RPMI7951 (cell line): ENCODE measurements at places on chromosomes 11 and 22.

DNA sequence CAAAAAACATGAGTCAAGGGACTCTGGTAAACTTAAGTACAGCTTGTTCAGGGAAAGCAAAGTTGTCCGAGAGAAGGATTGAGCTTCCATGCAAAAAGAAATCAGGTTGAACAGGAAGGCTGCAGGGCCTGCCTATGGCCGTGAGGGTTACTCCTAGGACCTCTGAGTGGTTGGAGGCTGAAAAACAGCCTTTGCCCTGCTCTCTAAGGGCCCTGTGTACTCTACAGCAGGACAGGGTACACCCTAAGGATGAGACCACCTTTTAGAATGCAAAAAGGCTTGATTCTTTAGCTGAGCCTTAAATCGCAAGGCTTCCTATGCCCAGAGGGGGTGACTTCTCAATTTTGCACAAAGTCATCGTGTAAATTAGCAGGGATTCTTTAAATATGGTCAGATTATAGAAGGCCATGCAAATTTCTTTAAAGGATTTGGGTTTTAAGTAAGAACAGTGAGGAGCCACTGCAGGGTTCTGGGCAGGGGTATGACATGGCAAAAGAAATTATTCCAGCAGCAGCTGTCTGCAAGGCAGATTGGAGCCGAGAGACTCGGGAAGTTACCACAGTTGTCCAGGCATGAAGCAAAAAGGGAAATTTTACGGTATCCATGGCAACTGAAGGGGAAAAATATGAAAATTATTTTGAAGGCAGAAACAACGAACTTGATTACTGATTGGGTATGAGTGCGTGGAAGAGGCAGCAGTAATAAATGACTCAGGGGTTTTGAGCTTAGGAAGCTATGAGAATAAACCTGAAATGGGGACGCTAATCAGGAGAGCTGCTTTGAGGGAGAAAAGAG, 91.8 kb downstream of the FAM76B start:
- no peak for DNase-seq

DNA sequence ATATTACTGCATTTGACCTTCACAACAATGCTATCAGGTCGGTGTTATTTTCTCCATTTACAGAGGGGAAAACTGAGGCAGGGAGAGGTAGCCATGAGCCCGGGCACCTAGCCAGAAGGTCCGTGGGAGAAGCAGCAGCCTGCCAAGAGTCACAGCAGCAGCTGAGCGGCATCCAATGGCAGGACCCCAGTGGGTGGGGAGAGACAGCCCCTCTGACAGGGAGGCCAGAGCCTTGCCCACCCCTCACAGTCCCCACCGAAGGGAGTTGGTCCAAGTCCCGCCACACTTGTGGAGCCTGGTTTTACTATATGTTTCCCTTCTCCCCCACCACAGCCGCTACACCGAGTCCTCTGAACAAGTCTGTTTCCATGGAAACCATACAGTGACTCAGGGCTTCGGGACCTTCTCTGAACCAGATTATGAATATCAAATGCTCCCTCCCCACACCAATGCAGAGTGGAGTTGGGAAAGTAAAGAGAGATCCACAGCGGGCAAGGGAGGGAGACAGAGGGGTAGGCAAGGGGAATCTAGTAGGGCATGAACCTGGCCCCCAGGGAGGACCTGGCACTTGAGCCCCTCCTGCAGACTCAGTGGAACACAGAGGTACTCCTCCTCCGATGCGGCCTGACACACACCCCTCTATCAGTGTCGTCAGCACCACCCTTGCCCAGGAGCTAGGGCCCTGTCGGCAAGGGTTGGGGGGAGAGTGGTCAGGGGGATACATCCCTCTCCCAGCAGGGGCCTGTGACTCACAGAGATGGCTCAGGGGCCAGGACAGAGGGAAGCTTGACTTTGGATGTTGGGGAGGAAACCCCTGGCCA, 2.5 kb downstream of the CHST1 start:
- peak; percentile 83 for DNase-seq

GRCh38 chr11:76744186-76745043, 38.7 kb upstream of the TSKU start:
- DNase-seq = peak; percentile 37

- no peak for DNase-seq
Observed at GRCh38 chr22:39289533-39289932, 29.9 kb downstream of the RPL3 start.

GRCh38 chr22:47795477-47796127, 1033.2 kb downstream of the TBC1D22A start:
- no peak for DNase-seq

- no peak for DNase-seq
Observed at GRCh38 chr22:37260155-37260795, 16.2 kb upstream of the RAC2 start.

GRCh38 chr11:8067929-8068575, 13.0 kb upstream of the TUB start:
- DNase-seq = peak; percentile 21

DNA sequence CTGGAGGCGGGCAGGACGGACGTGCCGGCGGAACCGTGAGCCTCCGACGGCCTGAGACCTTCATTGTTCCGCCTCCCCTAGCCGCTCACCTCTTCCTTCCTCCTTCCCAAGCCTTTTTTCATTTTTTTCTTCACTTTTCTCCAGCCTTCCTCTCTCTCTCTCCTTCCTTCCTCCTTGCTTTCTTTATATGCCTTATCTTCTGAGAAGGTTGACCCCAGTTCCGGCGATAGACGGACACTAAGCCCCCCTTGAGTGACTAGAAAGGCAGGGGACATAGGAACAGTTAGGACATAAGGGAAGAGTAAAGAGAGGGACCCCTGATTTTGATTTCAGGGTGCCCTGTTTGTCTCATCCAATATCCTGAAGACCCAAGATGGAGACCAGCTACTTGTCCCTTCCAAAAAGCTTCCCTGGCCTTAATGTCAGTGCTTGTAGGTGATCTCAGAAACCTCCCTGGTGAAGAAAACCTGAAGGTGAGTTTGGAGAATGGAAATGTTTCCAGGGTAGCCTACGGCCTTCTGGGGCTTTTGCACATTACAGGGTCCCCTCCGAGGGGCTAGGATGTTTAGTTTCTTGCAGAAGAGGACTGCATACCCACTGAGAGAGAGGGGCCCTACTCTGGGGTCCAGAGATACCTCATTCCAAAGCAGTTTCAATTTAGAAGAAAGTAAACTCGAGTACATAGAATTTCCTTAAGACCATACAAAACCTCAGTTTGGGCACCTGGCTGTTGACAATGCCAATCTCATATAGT, 3.5 kb downstream of the ADM start:
- DNase-seq = no peak

- DNase-seq = no peak
Observed at GRCh38 chr22:26404851-26405421, 24.1 kb upstream of the ASPHD2 start.

DNA sequence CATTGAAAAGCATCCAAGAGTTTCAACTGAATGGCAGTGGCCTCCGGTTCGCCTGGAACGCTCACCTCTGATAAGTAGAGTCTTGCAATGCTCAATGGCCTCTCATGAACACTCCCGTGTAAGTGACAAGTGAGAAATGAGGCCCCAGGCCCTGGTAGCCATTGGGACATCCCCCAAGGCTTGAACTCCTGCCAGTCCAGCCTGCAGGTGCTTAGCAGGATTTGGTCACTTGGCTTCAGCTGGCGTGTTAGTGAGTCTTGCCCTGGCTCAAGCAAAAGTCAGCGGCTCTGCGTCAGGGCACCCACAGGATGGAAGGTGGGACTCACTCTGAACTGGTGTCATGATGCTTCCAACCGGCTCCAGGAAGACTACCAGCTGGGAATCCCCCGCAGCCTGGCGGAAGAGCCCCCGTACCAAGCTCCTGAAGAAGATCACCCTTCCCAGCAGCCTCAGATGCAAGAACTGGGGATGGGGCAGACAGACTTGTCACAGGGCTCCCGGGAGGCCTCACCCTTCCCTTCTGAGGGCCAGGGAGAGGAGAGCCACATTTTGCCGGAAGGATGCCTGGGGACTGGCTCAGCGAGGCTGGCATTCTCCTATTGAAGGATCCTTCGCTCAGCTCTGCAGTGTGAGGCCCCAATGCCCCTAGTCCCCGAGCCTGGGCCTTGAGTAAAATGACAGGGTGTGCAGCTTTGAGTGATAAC, 19.3 kb downstream of the MB start:
- no peak for DNase-seq

DNA sequence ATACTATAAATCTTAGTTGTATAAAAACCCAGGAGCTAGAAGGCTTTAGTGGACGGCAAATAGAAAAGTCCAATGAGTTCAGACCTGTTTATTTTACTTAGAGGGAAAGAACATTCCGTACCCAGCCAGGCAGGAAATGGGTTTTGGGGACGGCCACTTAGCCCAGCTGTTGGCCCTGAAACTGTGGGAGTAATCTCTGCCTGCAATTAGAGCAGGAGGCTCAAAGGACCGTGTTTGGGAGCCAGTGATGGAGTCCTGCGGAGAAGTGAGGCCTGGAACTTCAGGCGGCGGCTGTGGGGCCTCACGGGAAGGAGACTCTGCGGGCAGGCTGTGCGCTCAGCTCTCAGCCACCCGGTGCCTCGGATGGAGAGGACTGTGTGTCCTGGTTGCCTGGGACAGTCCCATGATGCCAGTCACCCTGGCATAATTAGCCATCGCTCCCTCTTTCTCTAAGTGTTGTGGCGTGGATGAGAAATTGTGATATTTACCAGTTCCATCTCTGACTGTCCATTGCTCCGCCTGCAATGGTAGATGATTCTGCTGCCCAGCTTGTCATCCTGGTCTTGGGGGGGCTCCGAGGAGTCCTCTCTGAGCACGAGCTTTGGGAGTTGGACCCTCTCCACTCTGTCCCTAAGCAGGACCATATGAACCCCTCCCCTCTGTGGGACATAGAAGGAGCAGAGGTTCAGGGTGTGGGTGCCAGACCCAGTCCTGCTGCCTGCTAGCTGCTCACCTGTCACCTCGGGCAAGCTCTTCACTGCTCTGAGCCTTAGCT, 530.3 kb downstream of the TBC1D22A start:
- DNase-seq = no peak

GRCh38 chr11:38123673-38124072, 1525.6 kb upstream of the RAG2 start:
- no peak for DNase-seq

GRCh38 chr11:72743321-72744221, 8.6 kb downstream of the ARAP1 start:
- no peak for DNase-seq

- no peak for DNase-seq
Observed at GRCh38 chr11:10503221-10503620, 37.8 kb downstream of the RNF141 start.

GRCh38 chr22:29757096-29757495, 9.7 kb downstream of the ZMAT5 start:
- no peak for DNase-seq

GRCh38 chr11:13999704-14000103, 37.2 kb downstream of the SPON1 start:
- no peak for DNase-seq

- DNase-seq = no peak
Observed at GRCh38 chr11:47326198-47326597, 26.3 kb downstream of the MYBPC3 start.

DNA sequence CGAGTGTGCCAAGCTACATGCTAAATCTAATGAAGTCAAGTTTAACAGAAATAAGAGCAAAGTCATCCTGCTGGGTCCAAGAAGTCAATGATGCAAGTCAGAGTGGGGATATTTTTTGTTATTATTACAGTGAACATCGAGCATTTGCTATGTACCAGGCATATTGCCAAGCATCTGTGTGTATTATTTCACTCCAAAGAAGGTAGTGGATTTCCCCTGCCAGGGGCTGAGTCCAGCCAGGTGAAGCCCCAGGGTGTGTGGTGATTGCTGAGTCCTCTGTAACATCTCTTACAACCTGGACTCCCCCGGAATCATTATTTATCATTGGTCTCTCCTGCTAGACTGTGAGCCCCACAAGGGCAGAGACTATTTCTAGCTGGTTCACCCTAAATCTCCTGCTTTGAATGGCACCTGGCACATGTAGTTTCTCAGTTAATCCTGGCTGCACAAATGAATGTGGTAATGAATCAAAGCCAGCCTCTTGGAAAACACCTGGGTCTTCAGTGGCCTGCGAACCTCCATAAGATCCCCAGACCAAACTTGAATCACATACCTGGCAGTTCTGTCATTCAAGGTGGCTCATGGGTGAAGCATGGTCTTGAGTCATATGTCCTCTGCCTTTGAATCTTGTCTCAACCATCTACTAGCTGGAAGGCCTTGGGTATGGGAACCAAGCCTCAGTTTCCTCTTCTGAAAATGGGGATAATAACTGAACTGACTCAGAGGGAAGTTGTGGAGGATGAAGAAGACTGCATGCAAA, 549.2 kb downstream of the MIAT start:
- no peak for DNase-seq

DNA sequence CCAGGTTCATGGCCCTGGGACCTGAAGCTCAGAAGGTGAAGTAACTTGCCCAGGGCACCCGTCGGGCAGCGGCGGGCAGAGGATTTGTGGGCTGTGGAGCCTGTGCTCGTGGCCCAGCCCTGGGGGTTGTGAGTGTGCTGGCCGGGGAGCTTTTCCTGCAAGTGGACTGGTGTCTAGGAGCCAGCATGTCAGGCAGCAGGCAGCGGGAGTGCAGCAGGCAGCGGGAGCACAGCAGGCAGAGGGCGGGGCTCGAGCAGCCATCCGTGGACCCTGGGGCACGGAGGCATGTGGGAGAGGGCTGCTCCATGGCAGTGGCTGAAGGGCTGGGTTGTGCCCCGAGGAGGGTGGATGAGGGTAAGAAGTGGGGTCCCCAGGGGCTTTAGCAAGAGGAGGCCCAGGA, 72.7 kb upstream of the PPP6R3 start:
- DNase-seq = no peak

DNA sequence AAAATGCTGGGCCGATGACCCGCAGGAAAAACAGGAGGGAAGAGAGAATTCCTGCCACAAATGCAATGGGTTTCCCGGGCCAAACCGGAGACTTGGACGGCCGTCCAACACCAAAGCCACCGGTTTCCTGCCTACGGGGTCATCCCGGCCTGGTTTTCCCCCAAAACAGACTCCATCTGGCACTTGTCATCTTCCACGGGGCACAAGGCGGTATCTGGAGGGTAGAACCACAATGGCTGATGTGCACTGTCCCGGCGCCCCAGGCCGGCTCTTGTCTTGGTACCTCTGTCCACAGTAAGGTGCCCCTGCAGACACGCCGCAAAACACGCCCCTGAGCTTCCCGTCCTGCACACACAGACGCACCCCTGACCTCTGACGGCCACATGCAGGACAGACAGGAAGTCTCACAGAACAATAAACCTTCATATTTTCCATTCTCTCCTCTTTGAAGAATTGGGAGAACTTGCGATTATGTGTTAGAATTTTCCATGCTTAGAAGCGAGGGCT, 20.1 kb downstream of the CELSR1 start:
- DNase-seq = no peak

- DNase-seq = no peak
Observed at GRCh38 chr11:86610559-86611341, 61.7 kb downstream of the ME3 start.
